Prostate gland (tissue), 2 donors: ENCODE measurements at places on chromosomes 3 and 15. TPM values are rescaled to one million over a fixed set of nuclear protein-coding genes. Genes with fewer than 3 reads are reported as not detected.

GAP43 gene
- total RNA-seq, result 0.74 TPM

DNA sequence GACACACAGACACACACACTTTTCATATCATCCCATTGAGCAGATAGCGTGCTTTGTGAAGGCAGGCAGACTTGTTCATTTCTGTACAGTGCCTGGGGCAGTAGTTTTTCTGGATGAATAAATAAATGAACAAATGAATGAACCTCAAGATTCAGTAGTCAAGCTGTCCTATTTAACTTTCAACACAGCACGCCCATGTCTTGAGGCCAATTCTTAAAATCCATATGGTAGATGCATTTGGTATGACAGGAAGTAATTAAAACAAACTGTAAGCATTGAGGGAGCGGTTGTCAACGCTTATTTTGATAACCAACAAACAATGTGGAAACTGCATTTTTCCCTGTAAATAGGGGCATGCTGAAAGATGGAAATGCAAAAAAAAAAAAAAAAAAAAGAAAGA is 80.0 kb upstream of the BNC1 start:
- DNase-seq, result no peak

- no peak for DNase-seq
Measured at GRCh38 chr15:41557673-41558399, 1.2 kb upstream of the TYRO3 start.

DNA sequence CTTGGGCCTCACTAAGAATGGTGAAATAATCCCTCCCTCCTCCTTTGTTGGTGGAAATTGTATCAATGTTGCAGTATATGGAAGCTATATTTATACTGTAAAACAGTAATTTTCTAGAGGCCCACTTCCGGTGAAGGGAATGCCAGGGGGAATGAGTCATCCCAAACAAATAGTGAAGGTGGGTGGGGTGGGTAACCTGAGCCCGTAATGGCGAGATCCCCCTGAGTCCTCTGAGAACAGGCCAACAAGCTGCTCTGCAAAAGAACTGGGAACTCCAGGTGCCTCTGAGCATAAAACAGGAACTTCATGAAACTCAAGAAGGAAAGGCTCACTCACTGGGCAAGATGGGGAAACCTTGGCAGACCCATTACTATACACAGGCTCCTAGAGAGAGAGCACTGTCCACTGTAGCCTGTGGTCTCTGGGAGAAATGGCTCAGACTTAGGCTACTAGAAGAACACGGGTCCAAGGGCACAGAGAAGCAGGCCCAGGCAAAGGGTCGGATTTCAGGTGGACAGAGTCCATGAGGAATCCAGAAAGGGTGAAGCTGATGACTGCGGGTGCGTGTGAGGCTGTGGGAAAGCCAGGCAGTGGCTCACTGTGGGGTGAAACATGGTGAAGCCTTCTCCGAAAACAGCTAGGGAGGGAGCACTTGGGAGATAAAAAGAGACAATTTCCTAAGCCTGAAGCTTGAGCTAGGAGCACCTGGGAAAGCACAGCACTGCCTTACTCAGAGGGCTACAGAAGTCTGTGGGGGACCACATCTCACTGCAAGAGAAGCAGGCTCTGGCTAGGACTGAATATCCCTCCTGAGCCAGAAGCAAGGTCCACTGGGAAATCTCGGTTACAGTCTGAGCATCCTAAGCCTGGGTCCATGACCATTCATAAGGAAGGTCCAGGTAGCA is 19.8 kb downstream of the LARP6 start:
- no peak for DNase-seq

DNA sequence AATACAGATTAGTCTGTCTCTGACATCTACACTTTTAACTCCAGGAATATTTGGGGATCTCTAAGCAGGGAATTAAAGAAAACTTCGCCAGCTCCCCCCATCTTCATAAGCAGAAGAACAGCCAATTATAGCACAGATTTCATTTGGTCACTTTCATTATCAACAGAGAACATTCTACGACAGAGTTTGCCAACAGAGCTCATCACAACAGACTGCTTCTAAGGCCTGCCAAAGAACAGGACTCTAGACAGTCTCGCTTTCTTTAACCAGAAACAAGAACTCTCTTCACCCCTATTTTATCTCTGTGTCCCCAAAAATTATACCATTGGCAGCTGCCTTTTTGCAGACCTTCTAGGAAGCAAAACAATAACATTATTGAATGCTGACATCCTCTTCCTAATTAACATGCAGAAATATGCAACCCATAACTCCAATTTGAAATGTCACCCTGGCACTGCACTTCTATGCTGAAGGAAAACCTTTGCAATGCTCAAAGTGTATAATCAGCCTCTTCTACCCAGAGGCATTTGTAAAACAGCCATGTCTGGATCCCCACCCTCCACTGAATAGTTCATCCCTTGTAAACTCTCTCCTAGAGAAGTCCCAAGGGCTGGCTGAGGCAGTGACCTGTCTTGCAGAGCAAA is 552.8 kb downstream of the MAGI1 start:
- no peak for DNase-seq

DNA sequence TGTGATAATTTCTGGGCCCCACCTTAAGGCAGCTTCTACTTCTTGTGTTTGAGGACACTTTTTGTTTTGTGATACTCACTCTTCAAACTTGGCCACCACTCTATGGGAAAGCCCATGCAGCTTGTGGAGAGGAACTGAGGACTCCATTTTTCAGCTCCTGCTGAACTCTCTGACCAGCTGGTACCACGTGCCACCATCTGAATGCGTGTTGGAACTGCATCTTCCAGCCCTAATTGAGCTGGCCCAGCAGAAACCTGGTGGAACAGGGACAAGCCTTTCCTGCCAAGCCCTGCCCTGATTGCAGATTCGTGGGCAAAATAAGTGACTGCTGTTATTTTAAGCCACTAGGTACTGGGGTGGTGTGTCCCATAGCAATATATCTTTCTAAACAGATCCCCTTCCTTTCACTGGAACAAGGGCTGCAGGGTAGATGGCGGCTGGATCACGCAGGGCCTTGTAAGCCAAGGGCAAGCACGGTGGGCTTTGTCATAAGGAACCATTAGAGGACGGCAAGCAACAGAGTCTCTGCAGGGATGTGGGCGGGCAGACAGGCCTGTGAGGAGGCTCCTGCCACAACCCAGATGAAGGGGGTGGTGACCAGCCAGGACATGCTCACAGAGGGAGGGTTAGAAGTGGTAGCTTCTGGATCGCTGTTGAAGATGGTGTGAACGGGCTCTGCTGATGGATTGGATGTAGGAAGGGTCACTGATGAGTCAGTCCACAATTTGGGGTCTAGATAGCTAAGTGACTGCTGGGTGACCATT is 9.5 kb downstream of the H1-8 start:
- no peak for DNase-seq

GRCh38 chr15:62895139-62895866 is 147.2 kb upstream of the TPM1 start:
- no peak for DNase-seq
